ENCODE measurements at places on chromosomes 1 and 21. TPM values are rescaled to one million over a fixed set of nuclear protein-coding genes. Genes with fewer than 3 reads are reported as not detected.

GRCh38 chr1:111733183-111733991 is 5.8 kb downstream of the INKA2 start:
- DNase-seq, result no peak

- DNase-seq, result no peak
Observed at GRCh38 chr1:109786531-109787021, 22.9 kb upstream of the EPS8L3 start.

Gene COL16A1
- 79.5 TPM for total RNA-seq

Gene TMEM200B
- 12.1 TPM for total RNA-seq

- DNase-seq, result no peak
Observed at GRCh38 chr1:59897165-59897564, 29.4 kb downstream of the CYP2J2 start.

Gene IRF2BP2
- 84.9 TPM for total RNA-seq

GRCh38 chr1:17194615-17195528 is 10.1 kb upstream of the PADI1 start:
- DNase-seq, result no peak

DNA sequence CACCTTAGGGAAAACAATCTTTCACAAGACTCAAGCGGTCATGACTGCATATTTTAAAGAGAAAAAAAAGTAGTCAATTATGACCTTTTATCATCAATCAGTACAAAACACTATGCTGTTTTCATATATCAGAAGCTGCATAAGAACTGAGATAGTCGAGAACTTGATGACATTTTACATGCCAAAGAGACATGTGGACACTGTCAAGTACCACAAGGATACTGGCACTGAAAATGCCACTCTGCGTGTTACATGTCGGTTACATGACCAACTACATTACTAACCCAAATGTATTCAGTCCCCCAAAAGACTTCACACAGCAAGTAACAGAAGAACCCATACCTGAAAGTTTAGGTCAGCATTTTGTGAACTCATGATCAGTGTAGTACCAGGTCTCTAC is 975.0 kb upstream of the ADGRL4 start:
- DNase-seq, result no peak

DNA sequence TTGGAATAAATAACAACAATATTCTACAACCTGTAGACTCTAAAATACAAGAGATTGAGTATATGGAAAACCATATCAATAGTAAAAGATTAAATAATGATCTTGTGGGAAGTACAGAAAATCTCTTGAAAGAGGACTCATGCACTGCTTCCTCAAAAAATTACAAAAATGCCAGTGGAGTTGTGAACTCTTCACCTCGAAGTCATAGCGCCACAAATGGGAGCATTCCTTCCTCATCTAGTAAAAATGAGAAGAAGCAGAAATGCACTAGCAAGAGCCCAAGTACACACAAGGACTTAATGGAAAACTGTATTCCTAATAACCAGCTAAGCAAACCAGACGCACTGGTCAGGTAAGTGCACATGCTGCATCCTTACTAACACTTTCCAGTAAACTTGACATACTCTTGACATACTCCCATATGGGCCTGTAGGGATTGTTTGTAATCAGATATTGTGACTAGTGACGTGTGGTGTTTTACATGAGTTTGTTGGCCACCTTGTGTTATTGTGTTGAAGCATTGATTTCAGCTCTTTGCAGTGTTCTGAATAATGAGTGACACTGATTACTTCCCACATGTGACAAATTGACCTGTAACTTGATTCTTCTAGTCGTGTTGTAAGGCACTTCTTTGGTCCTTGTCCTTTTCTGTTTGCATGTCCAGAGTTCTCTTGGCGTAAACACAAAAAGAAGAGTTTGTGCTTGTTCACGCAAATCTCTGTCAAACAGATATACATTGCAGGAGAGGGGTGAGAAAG is 28.0 kb downstream of the MACO1 start:
- DNase-seq, result no peak

GRCh38 chr1:201756406-201756805 is 72.6 kb upstream of the IPO9 start:
- DNase-seq, result no peak

DNA sequence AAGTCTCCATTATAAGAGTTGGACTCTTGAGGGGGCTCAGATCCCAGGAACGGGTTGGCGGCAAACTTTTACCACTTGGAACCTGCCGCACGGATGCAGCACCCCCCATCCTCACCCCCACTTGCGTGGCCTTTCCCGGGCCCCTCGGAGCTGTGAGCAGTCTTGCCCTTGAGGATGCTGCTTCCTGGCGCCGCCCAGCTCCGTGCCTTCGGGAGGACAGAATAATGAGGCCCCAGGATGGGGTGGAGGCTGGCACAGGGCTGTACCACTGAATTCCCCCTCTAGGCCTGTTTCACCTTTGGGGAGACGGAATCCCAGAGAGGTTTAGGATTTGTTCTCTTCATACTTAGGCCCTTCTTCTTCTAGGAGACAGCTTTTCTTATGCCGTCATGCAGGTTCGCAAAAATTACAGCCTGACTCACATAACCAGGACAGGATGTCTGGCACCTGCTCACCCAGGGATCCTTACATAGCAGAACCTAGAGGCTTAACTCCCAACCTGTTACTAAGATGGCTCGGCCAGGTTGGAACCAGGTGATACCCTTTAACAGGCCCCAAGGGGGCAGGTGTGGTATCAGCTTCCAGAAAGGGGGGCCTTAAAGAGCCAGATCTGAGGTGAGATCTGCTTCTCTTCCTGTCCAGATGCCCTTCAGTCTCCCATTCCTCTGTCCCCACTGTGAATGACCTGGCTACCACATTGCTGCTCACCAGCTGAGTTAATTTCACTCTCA is 1.5 kb downstream of the TRNP1 start:
- no peak for DNase-seq
